ENCODE measurements at places on chromosomes 13 and 19.

- DNase-seq, result no peak
These were observed 2.2 kb downstream of the BCAM start for GRCh38 chr19:44811122-44811419.

- DNase-seq, result peak; percentile 67
These were observed 523.0 kb upstream of the NBEA start for GRCh38 chr13:34419025-34419424.

- DNase-seq, result no peak
These were observed 20.2 kb downstream of the ATP8A2 start for GRCh38 chr13:25391932-25392331.

- DNase-seq, result no peak
These were observed 2.1 kb upstream of the PNPLA6 start for GRCh38 chr19:7533281-7533885.

GRCh38 chr13:89150362-89150761 is 1479.2 kb downstream of the SLITRK5 start:
- DNase-seq, result no peak

GRCh38 chr13:44147648-44148047 is 226.0 kb upstream of the SERP2 start:
- no peak for DNase-seq

DNA sequence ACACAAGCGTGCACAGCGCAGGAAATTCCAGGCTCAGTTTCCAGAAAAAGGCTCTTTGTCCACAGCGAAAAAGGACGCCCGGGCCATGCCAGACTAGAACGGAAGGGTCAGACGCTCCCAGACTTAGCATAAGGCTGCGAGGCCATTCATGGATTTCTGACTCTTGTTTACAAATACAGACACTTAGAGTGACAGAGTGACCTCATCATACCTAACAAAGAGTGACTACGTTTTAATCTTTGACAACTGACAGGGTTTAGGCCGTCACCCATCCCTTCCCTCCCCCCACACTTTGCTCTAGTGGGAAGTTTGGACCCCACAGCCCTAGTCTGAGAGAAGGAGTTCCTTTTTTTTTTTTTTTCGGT is 418 bp upstream of the ZNF709 start:
- DNase-seq, result no peak

DNA sequence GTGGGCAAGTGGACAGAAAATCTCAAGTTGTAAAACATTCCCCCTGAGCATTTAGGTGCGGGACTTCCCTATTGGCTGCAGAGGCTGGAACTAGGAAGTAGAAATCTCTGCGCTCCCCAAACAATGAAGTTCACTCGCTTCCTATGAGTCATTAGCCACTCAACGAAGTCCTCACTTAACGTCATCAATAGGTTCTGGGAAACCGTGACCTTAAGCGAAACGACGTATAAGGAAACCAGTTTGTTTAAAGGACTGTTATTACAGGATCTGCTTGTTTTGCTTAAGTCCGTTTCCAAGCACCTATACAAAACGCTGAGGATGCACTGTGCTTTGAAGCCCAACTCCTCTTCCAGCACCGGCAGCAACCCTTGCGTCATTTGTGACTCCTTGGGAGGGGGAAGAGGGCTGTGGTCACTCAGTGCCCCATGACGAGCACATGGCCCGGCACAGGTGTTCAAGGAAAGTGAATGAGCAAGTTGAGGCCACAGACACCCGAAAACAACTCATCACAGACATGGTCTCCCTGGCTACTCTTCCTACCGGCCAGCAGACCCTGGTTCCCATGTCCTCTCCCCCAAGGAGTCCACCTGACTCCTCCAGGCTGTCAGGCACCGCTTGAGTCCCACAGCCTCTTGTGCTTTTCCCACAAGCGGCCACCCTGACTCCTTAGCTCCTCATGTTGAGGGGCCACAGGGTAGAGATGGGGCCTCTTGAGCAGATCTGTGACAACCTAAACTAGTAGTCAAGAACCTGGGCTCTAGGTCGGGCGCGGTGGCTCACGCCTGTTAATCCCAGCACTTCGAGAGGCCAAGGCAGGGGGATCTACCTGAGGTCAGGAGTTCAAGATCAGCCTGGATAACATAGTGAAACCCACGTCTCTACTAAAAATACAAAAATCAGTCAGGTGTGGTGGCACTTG is 4.8 kb downstream of the RPS16 start:
- DNase-seq, result no peak

DNA sequence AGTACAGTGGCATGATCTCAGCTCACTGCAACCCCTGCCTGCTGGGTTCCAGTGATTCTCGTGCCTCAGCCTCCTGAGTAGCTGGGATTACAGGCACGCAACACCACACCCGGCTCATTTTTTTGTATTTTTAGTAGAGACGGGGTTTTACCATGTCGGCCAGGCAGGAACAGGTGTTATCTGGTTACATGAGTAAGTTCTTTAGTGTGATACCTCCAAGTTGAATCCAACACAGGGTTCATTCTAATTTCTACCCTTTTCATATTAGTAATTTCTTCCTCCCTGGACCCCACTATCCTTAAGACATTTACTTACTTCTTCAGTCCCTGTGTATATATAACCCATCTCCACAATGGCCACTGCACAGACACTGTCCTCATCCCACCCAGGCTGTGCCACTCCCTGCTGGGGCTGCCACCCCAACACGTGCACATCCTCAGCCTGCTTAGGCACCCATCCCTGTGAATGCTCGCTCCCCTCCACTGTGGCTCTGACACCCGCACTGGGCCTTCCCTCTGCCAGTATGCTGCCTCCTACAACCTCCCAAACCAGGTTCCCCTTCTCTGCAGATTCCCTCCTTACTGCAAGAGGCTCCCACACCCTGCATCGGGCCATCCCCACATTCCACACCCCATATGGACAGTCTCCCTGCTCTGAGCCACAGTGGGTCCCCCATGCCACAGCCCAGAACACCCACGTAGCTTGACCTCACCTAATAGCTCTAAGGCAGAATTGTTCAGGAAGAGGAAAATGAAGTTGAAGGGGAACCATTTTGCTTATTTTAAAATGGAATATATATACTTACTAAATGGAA is 147.1 kb downstream of the TBC1D4 start:
- DNase-seq, result no peak

- DNase-seq, result no peak
These were observed 15.0 kb downstream of the ZNF350 start for GRCh38 chr19:51971624-51972023.

DNA sequence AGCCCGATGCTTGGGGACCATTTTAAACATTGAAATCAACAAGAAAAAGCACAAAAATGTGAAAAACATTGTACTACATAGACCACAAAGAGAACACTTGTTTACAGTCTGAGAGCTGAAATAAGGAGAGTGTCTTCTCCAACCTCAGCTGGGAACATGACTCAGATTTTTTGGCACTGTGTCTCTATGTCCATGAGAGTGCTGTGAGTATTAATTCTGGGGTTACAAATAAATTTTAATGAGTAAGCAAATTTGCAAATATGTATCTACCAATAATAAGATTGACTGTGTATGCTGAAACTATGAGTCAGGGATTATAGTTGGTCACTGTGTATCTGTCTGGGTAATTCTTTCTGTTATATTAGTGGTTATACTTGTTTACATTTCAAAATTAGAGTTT is 174.0 kb downstream of the DCT start:
- DNase-seq, result no peak

- DNase-seq, result peak; percentile 22
These were observed 74.9 kb upstream of the MTIF3 start for GRCh38 chr13:27524981-27525975.

DNA sequence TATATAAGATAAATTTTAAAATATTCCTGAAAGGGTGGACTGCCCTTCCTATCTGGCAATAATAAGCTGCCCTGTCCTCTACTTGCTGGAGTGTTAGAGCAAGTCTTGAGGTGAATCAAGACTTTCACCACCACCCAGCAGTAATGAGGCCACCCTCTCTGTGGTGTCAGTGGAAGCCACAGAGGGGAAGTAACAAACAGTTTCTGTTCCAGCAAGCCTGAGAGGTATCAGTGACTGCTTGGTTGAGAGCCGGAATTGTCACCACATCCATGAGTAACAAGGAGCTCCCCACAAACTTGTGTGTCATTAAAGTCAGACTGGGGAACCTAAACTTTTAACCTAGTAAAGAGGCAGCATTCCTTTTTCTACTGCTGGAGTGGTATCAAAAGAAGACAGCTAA is 532.7 kb upstream of the SPRY2 start:
- no peak for DNase-seq

DNA sequence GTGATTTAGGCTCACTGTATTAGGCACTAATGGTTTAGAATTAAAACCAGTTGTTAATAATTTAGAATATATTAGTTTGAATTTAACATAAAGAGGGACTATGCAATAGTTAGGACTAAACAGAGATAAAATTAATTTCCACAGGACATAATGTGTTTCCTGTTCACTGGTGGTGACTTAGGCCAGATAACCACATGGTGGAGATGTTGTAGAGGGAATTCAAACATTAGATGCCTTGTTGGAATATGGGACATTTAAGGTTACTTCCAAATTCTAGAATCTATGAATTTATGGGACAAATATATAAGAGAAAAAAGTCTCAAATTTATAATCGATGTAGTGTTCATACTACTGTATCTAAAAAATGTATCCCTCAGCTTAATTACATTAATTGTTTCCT is 615.5 kb upstream of the KLHL1 start:
- DNase-seq, result peak; percentile 47

DNA sequence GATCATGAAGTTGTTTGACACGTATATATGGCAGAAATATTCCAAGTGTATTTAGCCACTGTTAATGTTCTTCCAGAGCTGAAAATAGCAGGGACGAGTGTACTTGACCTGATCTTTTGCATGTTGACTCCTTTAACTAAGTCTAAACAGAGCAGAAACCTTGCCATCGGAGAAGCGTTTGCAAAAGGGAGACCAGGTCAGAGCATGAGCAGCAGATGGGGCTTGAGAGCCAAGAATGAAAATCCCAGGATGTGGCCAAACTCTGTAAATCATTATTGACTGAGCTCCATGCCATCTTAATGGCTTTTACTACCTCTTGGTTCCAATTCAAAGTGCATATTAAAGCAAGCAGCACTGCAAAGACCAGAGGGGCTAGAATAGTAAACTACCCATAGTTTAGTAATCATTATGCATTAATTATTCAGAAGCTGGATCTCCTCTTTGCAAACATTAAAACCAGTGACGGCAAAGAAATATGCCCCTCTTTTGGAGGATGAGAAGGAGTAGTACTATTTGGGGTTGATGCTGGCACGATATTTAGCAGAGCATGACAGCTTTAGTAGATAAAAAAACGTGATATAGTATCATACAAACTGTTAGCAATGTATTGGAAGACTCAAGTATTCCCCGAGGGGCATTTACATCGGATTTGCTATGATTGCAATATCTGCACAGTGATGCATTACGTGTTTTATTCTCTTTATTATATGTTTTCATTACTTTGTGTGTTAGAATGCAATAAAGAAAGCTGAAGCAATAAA is 55.7 kb downstream of the FAM216B start:
- DNase-seq, result peak; percentile 57

- DNase-seq, result no peak
These were observed 387.1 kb upstream of the SGCG start for GRCh38 chr13:22793598-22794134.

DNA sequence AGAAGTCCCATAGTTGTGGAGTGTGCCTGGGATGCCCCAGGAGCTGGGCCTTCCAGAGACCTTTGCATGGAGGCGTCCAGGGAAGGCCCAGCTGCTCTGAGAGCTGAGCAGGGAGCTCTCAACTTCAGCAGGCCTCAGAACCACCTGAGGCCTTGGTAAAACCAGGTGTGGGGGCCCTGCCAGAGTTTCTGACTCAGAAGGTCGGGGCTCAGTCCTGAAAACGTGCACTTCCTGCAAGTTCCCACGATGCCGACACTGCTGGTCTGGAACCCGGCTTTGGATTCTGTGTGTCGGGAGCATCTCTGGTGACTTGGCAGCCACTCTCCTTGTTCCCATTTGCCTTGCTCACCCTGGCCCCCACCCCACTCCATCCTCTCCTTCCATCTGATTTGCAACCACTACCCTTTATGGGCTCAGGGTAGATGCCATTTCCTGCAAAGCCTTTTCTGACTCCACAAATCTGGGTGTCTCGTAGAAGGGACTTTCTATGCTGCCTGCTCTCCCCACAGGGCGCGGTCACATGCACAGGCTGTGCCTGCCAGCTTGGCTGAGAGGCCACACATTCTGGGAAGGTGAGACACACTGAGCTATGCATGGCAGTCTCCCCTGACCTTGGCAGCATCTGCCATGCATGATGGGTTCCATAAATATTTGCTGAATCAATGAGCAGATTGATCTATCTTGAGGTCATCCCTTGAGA is 244.7 kb downstream of the COL4A1 start:
- DNase-seq, result no peak

DNA sequence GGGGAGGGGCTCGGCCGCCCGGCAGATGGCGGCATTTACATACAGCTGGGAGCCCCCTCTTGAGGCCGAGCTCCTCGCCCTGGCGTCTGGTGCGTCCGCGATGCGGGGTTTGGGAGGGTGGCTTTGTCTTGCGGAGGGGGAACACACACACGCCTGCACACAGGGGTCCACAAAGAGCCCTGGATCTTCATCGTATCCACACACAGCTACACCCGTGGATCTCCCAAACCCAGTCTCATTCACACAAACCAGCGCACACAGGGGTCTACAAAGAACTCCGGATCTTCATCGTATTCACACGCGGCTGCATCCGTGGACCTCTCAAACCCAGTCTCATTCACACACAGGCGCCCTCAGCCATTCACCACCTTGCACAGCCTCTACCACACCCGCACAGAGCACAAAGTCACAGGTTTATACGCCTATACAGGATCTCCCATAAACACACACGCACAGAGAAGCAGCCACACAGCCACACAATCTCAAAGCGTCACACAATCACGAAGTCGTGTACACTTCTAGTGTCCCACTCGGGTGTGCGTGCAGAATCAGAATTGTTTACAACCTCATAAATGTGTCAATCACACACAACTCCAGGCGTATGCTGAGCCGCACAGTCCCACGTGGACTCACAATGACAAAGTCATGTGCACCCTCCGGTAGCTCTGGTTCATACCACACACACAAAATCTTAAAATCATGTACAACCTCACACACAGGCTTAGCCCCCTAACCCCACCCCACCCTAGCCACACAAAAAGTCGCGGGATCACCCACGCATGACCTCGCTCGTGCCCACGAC is 550 bp upstream of the DLL3 start:
- DNase-seq, result peak; percentile 84

DNA sequence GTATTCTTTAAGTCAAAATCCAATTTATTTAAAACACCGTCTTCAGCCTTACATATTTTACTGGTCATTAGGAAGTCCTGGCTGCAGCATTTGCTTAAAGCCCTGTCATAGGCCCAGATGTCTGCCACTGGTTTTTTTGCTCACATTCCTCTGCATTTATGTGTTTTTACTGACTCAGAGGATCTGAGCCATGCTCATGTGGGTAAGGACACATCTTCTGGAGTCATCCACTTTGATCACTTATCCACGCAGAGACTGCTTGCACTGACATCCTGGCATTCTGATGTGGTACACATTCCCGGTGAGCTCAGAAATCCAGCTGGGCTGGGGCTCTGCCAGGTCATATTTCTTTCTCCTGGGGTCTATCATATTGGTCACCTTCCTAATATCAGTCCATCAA is 531.7 kb upstream of the ARGLU1 start:
- no peak for DNase-seq

- DNase-seq, result no peak
These were observed 132.5 kb upstream of the ZNF91 start for GRCh38 chr19:23527797-23528196.

GRCh38 chr19:2811735-2812413 is 7.8 kb upstream of the ZNF554 start:
- DNase-seq, result no peak

Measured in NCI-H1092 treated with DMSO at 0.1 percent for 48 hours (cell line).